Activated naive CD4-positive, alpha-beta T cell treated with anti-CD3 and anti-CD28 coated beads, Interleukin-2, amount 50 U/mL, for 72 hours (primary cell): ENCODE measurements at places on chromosomes 16 and 17.

- no peak for DNase-seq
Observed at GRCh38 chr17:35185849-35186248, 8.3 kb downstream of the SLC35G3 start.

GRCh38 chr16:10520869-10521578 is 59.4 kb downstream of the EMP2 start:
- DNase-seq = no peak

DNA sequence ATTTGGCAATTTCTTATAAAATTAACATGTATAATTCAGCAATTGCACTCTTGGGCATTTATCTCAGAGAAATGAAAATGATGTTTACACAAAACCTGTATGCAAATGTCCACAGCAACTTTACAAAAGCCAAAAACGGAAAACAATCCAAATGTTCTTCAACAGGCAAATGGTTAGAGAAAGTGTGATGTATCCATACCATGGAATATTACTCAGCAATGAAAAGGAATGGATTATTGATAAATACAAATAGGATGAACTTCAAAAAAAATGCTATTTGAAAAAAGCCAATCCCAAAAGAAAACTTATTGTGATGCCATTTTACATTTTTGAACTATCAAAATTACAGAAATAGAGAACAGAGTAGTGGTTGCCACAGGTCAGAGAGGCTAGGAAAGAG is 37.2 kb upstream of the ABCA10 start:
- no peak for DNase-seq

DNA sequence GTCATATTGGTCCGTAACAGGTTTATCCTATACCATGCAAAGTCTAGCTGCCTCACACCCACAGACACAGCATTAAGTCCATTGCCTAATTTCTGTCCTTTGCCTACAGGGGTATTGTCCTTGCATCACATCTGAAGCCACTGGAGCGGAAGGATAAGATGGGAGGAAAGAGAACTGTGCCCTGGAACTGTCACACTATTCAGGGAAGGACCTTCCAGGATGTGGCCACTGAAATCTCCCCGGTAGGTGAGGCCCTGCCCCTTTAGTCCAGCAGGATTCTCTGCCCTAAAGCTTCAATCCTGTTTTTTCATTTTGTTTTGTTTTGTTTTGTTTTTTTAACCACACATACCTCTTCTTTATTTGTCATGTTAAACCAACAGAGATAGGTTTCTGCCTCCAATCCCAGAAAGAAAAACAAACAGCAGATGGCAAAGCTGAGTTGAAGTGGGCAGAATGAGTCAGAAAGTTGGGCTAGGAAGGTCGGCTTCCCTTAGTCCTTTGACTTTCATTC is 2.2 kb upstream of the EFTUD2 start:
- DNase-seq = no peak

DNA sequence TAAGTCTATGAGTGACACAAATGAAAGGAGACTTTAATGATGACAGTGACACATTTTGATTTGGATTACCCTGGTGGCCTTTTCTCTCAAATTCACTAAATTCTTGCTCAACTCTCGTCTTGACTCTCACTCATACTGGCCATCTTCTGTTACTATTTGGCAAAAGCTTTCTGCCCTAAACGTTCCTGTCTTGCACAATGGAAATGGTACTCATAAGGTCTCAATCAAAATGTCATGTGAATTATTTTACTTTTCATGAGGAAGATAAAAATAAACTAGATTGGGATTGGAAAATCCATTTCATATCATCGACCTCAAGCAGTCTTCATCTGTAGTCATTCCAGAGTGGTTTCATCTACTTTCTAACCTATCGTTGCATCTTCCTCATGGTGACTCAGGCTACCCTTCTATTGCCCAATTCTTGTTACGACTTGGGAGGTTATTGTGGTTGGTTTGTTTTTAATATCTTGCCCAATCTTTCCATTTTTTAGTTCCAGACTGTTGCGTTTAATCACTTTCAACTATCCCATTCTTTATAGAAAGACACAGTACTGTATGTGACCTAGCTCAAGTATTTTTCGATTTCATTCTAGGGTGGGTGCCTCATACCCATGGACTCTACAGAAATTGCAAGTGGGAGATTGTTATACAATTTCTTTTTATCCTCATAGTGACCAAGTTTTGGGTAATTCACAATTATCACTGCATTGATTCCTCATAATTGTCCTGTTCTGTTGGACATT is 317.2 kb upstream of the KCNJ16 start:
- no peak for DNase-seq

DNA sequence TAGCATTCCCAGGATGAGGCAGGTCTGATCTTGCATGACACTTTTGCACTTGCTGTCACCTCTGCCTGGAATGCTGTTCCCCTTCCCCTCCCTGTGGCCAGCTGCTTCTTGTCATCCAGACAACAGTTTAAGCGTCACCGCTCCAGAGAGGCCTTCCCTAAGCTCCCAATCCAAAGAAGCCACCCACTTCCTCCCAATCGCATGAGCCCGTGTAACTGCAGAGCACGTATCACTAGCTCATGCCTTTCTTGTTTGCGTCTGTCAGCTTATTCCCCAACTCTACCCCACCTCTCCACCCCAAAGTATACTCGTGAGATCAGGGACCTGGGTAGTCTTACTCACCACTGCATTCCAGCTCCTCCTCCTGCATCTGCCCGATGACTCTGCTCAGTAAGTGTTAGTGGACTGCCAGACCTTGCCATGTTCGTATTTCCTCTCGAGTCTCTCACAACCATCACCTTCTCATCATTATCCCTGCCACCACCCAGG is 92.8 kb downstream of the GAS7 start:
- DNase-seq = no peak
